ENCODE measurements at places on chromosomes 6 and 20.

DNA sequence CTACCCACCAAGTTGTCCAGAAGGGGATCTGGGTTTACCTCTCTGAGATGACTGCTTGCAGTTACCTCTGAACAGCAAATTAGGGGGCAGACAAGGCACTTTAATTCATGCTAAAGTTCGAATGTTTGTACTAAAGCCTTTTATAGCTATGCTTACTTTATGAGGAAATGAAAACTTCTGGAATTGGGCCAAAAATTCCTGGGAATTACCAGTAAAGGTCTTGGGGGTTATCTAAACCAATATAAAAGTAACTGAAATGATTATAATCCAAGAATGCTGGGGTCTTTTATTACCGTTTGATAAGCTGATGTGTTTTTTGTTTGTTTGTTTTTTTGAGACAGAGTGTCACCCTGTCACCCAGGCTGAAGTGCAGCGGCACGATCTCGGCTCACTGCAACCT is 7.9 kb upstream of the LZTS3 start:
- DNase-seq = no peak

DNA sequence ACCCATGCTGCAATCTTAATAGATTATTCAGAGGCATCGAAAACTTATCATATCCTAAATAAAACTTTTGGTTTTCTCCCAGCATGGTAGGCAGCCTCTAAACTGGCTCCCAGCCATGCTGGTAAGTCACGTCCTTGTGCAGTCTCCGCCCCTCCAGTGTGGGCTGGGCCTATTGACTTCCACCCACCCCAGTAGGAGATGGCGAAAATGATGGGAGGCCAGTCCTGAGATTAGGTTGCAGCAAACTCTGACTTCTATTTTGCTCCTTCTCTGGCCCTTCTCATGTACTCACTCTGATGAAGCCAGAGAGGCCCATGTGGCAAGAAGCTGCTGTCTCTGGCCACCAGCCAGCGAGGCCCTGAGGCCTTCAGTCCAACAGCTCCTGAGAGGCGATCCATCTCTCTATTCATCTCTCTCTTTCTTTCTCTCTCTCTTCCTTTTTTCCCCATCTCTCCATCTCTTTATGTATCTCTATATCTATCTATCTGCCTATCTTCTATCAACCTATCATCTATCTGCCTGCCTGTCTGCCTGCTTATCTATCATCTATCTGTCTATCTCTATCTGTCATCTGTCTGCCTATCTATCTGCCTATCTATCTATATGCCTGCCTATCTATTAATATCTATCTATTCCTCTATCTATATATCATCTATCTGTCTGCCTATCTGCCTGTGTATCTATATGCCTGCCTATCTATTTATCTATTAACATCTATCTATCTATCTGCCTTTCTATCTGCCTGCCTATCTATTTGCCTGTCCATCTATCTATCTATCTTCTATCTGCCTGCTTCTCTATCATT is 52.7 kb upstream of the STX16 start:
- DNase-seq = no peak

- DNase-seq = no peak
Measured at GRCh38 chr6:35729722-35730121, 7.1 kb upstream of the ARMC12 start.

DNA sequence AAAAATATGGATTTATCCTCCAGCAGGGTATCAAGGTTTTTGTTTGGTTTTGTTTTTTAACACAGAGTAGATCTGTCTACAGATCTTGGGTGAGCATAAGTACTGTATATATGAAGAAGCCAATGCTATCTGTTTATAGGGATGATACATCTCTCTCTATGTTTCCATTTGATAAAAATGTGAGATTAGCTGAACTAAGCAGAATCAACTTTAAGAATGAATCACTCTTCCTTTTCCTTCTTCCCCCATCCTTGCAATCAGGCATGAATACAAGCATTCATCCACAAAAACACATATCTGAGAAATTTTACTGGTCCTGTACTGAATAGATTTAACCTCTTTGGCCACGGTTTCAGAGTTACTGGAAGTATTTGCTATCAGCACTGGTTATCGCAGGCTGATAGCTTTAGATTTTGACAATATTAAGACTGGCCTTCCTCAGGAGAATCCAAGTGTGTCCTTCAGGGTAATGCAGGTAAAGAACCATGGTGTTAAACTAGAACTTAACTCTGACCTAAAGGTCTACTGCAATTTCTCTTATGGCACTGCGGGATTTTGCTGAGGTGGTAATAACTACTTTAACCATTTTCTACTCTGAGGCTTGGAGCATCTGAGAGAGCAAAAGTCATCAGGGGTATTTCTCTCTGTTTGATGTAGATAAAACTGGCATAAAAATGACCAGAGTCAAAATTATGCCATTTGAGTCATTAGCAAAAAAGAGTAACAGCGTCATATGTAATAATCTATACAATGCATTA is 1.5 kb downstream of the SNAP25 start:
- no peak for DNase-seq

DNA sequence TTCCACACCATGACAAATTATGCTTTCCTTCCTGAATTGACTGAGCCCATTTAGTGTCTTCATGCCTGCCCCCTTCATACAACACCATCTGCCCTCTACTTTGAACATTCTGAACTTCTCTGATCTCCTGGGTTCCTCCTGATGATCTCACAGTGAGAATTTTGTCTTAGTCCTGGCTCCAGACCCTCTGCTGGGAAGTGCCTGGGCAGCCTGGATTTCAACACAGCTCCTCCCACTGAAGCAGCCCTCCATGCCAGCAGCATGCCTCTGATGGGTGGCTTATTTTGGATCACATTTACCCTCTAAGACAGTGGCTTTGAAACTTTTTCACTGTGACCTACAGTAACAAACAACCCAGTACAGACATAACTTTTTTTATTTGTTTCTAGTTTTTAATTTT is 41.5 kb downstream of the DSE start:
- DNase-seq = no peak

DNA sequence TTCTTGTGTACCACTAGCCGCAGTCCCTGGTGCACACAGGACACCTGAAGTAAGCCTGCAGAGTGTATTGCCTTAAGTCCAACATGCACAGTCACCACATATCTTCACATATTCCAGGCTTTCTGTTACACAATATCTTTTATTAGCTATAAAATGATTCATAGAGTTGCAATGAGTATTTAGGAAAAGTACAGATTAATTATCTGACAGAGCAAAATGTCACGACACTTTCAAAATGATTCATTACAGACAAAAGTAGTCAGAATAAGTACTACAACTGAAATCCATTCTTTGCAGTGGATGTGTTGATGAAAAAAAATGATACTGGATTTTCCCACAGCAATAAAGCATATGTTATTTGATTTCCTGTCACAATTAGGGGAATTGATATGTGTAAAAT is 199.5 kb upstream of the ASCC3 start:
- DNase-seq = no peak

DNA sequence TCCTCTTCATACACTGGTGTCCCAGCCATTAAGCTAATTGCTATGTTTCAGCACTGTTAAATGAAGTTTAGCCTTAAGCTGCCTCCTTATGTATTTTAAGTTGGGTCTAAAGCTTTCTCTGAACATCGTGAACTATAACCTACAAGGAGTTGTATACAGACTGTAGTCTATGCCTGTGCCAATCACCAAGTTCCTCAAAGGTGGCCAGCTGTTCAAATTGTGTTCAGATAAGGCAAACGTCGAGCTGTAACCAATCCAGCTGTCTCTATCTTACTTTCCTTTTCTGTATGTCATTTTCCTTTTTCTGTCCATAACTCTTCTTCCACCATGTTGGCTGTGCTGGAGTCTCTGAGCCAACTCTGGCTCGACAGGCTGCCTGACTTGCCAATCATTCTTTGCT is 199.6 kb downstream of the OGFRL1 start:
- DNase-seq = no peak

DNA sequence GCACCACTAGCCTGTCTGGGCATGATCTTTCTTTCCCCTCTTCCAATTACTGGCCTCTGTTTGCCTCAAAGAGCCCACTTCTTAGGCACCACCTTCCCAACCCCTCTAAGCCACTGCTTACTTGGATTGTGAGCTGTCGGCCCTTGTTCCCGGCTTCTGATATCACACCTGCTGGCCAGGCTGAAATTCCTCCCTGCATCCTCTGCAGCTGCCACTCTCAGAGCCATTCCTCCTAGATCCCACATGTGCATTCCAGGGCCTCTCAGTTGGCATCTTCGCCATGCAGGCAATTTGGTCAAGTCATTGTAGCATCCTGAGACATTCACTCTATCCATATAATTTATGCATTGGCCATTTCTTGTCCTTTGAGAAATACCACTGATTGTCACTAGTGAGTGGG is 135.9 kb downstream of the OLIG3 start:
- no peak for DNase-seq

GRCh38 chr20:11324990-11325389 is 592.7 kb upstream of the BTBD3 start:
- DNase-seq = no peak

DNA sequence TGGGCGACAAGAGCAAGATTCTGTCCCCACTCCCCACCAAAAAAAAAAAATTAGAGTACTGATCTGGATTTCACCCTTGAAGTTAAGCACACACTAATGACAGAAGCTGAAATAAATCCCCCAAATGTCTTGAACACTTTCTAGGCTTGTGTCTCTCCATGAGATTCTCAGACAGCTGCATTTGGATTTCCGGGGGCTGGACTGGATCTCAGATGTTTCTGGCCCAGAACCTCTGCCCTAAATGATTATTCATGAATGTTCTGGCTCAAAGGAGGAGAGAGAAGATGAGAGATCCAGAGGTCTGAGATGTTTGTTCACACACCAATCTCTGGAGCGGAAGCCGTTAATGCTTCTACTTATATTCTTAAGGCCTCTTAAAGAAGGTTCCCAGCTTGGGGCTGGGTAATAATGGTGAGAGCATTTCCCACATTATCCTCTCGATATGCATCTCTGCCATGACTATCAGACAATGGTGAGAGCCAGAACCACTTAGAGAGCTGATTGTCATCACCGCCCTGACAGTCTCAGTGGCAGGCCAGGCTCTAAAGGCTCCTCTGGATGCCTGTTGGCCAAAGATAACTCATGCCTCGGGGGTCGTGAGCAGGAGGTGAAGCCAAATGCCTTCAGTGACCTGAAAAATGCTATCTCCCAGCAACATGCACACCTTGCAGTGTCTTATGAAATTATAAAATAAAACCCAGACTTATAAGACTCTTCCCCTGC is 127.9 kb upstream of the AGPAT4 start:
- DNase-seq = no peak

- no peak for DNase-seq
Measured at GRCh38 chr6:116221911-116222310, 32.0 kb downstream of the TSPYL4 start.

GRCh38 chr6:133887156-133887879 is 1.6 kb upstream of the TCF21 start:
- no peak for DNase-seq

DNA sequence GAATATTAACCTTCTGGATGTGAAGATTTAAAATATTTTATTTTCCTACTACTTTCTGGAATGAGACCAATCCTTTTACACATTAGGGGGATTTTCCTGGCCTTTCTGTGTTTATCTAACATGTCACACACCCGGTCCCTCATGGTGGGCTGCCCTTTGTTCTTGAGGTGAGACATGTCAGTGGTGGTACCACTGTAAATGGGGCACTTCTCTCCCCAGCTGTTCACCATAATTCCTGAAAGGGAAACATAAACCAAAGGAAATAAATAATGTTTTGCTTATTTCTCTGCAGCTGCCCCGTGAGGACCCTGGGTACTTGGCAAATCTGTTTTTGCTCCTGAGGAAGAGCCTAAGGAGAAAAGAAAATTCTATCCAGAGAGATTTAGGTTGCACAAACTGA is 41.1 kb downstream of the GRIK2 start:
- no peak for DNase-seq

- no peak for DNase-seq
Measured at GRCh38 chr6:120447605-120448004, 886.7 kb downstream of the TBC1D32 start.

DNA sequence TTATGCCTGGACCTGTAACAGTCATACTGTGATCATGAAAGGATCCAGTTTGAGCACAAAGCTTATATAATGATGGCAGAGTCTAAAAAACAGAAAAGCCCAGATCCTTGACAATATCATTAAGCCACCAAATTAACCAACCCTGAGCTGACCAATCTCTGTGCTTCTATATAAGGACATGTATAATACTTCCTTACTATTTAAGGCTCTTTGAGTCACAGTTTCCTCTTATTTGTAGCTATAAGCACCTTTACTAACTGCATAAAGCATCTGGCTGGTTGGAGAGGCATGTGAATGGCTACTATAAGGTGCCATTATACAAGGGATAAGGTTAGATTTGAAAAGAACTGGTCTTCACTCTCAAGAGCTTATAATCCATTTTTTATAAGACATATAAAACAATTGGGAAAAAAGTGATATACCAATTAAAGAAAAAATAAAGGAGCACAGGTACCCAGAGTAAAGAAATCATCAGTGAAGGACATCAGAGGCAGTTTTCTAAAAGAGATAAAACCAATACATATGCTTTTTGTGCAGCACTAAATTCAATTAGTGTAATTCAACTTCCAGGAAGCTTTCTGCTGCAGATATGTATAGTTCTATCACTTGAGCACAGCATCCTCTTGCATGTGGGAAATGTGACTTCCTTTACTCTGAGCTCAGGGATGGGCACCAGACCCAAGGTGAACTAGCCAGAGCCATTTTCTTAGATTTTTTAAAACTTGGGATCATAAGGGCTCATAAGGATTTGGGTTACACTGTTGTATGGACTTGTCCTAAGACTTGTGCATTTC is 121.0 kb downstream of the BTBD9 start:
- no peak for DNase-seq

DNA sequence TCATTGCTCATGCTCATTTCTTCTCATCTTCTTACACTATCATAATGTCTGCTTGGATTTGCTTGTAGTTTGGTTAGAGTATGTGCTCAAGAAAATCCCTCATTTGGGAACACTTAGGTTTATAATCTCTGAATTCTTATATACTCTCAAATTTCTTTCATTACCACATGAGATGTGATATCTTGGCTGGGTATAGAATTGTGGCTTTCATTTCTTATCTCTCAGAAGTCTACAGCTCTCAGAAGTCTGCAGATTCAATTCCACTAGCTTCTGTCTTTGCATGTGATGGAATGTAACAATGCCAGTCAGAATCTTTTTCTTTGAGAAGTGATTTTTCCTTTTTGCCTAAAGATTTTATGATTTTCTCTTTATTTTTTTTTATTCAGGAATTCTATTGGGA is 50.9 kb downstream of the STMND1 start:
- no peak for DNase-seq

DNA sequence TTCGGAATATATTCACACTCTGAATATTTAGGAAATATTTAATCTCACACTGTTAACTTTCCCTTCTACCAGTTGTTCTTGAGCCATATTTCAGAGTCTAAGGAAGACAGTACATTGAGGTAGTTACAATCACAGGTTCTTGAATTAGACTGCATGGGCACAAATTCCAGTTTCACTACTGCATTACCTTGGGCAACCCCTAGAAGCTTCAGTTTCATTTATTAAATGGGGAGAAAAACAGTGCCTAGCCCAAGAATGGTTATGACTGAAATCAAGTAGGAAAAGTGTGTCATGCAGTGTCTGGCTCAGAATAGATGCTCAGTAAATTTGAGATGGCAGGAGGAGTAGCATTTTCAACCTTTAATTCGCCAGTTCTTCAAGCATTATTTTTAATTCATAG is 124.5 kb upstream of the SAMD5 start:
- no peak for DNase-seq

GRCh38 chr6:23003671-23004467 is 434.5 kb downstream of the HDGFL1 start:
- DNase-seq = no peak
